Stimulated activated CD8-positive, alpha-beta memory T cell treated with anti-CD3 and anti-CD28 coated beads, Interleukin-15, amount 100 ng/mL, for 24 hours (primary cell): ENCODE measurements at places on chromosomes 16 and 17.

GRCh38 chr16:82761236-82761635 is 134.5 kb downstream of the CDH13 start:
- no peak for DNase-seq

GRCh38 chr17:4645642-4646041 is 4.2 kb upstream of the ALOX15 start:
- no peak for DNase-seq

GRCh38 chr16:2675714-2676113 is 6.6 kb upstream of the KCTD5 start:
- no peak for DNase-seq

- DNase-seq, result no peak
Measured at GRCh38 chr17:49997301-49997650, 2.3 kb upstream of the DLX3 start.

GRCh38 chr17:8873801-8874715 is 6.6 kb upstream of the PIK3R6 start:
- no peak for DNase-seq

DNA sequence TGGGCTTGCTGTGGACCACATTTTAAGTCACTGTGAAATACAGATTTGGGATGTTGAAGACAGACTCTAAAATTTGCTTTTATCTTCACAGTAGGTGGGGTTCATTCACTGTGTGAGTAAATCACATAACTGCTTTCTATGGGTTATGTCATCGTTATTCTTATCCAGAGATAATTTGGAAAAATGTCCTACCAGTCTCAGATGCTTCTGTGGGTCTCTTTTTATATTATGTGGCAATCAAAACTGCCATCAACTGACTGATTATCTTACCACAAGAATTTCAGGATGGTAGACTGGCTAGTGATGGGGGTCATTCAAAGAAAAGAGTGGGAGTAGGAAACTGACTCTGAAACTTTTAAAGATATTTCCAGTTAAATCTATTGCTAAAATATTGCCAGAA is 3.1 kb downstream of the HSBP1 start:
- no peak for DNase-seq

DNA sequence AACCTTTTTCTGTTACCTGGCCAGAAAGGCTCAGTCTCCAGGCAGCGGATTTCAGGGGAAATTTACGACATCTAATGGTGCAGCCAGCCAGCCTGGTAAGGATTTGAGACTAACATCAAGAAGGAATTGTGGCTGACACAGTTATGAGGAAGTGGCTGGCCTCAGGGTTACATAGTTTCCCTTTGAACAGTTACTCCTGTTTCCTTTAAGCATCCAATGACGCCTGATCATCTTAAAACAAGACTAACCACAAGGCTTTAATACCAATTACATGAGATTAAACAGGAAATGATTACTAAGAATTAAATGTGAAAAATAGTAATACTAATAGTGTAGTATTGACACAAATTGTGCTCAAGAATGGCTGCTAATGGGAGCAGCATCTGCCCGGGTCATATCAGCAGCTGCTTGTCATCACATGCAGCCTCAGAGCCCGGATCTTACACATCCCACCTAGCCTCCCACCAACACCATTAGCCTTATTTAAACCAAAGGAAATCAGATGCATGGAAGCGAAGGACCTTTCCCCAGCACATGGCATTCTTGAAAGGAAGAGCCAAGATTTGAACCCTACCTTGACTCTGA is 431.8 kb downstream of the PMP22 start:
- DNase-seq, result no peak

GRCh38 chr16:78045865-78046581 is 23.7 kb downstream of the CLEC3A start:
- no peak for DNase-seq

DNA sequence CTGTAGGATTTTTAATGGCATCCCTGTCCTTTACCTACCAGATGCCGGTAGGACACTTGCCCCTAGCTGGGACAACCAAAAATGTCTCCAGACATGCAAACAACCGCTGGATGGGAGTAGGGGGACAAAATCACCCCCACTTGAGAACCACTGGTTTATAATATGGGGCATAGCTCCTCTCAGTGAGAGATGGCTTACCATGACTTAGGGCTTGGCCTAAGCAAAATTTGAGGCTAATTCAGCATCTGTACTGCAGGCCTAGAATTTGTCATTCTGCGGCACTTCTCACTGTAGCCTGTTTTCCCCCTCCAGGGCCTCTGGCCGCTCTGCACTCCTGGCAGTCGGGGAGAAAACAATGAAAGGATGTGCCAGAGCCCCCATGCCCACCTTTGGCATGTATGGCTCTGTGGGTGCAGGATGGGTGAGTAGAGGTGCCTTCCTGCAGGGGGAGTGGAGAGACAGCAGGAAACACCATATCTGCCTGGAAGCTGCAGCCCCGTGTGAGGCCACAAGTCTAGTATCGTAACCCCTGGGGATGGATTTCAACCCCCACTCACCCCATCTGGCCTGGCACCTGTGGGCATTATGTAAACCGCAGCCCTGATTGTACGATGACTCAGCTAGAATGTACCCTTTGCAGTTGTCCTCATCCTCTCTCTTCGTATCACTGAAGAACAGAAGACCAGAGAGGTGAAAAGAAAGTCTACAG is 268.1 kb downstream of the SOX9 start:
- no peak for DNase-seq

- DNase-seq, result no peak
Measured at GRCh38 chr17:39597372-39598046, 10.2 kb downstream of the NEUROD2 start.

- no peak for DNase-seq
Measured at GRCh38 chr17:75773121-75773807, 8.3 kb upstream of the GALK1 start.

DNA sequence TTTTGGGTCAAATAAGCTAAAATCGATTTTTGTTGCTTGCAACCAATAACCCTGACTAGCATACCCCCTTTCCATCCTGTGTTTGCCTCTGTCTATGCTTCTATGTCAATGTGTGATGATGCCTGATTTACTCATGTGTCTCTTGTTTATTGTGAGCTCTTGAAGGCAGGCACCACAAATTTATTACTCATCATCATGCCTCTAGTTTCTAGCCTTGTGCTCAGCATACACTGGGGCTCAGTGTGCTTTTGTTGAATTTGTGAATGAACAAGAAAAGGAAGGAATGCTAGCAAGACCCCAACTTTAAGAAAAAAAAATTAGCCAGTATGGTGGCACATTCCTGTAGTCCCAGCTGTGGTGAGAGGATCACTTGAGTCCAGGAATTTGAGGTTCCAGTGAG is 119.1 kb upstream of the GPR139 start:
- no peak for DNase-seq

DNA sequence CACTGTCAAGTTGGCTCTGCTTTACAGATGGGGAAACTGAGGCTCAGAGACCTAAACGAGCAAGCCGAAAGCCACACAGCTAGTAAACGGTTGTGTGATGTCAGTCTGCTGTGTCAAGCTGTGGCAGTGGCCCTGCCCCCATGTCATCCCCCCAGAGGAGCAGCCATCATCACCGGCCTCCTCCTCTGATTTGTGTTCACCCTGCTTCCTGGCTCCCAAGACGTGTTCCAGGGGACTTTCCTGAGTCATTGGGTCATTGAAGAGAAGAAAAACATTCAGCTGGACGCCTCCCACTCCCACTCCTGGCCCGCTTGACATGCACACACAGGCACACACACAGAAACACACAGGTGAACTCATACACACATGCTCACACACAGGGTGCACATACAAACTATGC is 54.0 kb upstream of the CIBAR2 start:
- DNase-seq, result no peak

DNA sequence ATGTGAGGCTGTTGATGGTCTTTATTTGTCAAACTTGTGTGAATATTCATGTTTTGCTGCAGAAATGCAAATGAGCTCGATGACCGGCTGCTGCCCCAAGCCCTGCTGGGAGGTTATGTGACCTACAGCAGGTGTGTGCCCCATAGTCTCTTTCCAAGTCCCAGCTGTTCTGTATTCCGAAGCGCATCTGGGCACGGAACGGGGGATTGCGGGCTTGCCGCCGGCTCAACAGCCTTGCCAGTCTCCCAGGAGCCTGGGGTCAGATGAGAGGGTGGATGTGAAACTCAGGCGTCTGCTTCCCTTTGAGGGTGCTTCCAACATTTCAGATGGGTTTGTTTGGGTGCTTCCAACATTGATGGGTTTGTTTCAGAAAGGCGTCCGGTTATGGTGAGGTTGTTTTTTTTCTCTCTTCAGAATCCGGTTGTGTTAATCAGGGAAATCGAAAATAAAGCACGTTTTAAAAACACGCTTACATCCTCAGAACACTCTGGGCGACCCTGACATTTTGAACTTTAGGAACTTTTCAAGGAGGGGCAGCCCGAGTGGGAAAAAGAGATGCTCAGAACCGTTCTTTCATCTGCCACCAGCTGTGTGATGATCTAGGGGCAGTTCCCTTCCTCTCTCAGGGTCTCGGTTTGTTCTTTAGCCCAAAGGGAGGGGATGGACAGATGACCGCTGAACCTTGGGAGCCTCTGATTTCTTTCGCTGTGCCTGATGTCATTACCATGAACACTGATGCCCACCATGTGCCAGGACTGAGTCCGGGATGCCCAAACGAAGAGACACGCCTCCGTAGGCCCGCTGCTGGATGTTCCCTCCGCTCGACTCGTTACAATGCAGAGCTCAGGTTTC is 47.8 kb upstream of the AMZ2 start:
- DNase-seq, result no peak

GRCh38 chr17:32315171-32315570 is 26.8 kb downstream of the C17orf75 start:
- no peak for DNase-seq

GRCh38 chr16:68015681-68016080 is at the start of gene DPEP2NB:
Gene DPEP2NB, minus strand, starts transcription at chr16:68015911. Its CDS starts 141 bp downstream, at chr16:68015770.
- DNase-seq, result no peak

DNA sequence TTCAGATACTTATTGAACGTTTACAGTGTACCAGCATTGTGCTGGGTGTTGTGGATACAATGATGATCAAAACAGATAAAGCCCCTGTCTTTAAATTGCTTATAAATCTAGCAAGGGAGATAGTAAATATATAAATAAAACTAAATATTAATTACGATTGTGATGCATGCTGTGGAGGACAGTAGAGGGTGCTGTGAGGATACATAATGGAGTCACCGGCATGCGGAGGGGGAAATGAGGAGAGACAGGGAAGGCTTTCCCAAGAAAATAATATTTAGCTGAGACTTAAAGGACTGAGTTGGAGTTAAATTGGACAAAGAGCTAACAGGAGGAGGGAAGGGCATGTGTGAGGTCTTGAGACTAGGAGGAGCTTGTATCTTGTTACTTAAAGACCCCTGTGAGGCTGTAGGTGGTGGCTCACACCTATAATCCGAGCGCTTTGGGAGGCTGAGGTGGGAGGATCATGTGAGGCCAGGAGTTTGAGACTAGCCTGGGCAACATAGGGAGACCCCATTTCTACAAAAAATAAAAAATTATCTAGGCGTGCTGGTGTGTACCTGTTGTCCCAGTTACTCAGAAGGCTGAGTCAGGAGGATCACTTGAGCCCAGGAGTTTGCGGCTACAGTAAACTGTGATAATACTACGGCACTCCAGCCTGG is 2.4 kb downstream of the DHRS7B start:
- DNase-seq, result no peak

DNA sequence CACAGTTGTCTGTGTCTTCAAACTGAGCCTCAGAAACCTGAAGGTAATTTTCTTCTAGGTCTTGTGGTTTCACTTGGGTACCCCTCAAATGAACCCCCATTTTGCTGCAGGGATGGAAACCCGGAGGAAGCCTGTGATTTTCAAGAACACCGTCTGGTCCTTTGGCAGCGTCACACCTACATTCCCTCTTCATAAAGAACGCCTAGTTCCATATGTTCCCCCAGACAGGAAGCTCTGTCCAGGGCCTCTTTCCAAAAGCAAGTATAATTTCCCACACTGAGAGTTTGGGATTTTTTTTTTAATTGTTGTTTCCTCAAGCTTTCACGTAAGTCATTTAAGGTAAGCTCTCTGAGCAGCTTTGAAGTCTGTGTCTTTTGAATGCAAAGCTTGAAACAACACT is 515.0 kb downstream of the TMEM114 start:
- DNase-seq, result no peak

DNA sequence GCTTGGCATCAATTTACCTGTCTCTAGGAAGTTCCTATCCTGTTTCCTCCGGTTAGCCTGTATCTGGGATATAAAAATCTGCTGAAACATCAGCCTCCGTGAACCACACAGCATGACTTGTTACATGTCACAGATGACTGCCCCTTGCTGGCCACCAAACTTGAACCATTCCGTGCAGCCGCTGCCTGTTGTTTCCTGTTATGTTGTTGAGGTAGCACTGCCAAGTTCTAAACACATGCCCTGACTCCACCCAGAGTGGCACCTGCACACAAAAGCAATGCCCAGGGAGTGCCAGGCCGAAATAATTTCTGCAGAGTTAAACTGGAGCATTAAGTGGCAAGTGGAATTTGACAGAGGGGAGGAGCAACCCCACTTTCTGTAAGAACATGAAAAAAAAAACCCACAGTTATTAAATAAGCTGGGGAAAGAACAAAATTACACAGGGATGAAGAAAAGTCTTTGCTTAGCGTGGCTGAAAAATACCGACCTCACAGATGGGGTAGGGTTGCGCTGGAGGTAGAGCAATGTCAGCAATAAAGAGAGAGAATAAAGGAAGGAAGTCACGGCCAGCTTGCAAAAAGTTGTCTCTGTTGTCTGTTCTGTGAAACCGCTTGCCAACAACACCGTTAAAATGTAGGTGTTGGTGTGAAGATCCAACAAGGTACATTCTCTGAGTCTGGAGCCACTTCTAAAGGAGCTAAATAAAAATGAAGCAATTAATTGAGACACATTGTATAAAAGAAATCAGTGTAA is 174.6 kb upstream of the CDH13 start:
- DNase-seq, result no peak

- DNase-seq, result no peak
Measured at GRCh38 chr16:31331141-31331764, 23.7 kb upstream of the ITGAX start.

GRCh38 chr17:74539281-74539820 is 6.6 kb downstream of the CD300C start:
- DNase-seq, result no peak

- DNase-seq, result no peak
Measured at GRCh38 chr17:419073-419735, 66.6 kb upstream of the RPH3AL start.

DNA sequence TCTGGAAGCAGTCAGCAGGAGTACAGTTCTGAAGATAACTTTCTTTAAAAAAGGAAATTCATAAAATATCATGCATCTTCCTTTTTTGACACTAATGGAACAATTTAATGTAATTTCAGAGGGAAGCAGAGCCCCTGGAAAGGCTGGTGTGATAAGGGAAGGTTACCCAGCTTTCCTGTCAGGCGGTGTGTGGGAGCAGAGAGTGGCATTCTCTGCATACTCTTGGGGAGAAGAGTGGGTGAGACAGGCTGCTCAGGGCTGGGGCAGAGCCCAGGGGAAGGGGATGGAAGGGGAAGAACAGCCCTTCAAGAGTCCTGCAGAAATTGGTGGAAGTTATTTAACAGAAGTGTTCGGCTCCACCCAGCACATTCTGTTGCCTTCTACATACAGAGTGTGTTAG is 84.7 kb downstream of the PRKCB start:
- no peak for DNase-seq
